ENCODE measurements at places on chromosomes 7 and 10. TPM values are rescaled to one million over a fixed set of nuclear protein-coding genes. Genes with fewer than 3 reads are reported as not detected.

Gene SLC35G1
- total RNA-seq: 4.7 TPM

DNA sequence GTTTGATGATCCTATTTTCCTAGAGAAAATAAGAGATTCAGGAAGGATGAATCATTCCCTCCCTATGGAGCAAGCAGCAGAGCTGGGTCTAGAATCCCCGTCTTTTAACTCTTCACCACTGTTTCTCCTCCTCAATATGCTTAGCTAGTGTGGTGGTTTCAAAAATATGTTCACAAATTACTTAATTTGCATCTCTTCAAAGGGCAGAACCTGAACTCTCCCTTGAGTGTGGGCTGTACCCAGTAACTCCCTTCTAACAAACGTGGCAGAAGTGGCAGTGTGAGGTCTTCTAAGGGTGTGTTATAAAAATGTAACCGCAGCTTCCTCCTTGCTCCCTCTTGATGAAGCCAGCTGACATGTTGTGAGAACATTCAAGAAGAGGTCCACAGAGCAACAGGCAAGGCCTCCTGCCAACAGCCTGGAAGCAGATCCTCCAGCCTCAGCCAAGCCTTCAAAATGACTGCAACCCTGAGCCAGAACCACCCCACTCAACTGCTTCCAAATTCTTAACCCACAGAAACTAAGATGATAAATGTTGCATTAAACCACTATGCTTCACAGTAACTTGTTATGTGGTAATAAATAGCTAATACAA lies 36.6 kb downstream of the SRPK2 start:
- no peak for DNase-seq

DNA sequence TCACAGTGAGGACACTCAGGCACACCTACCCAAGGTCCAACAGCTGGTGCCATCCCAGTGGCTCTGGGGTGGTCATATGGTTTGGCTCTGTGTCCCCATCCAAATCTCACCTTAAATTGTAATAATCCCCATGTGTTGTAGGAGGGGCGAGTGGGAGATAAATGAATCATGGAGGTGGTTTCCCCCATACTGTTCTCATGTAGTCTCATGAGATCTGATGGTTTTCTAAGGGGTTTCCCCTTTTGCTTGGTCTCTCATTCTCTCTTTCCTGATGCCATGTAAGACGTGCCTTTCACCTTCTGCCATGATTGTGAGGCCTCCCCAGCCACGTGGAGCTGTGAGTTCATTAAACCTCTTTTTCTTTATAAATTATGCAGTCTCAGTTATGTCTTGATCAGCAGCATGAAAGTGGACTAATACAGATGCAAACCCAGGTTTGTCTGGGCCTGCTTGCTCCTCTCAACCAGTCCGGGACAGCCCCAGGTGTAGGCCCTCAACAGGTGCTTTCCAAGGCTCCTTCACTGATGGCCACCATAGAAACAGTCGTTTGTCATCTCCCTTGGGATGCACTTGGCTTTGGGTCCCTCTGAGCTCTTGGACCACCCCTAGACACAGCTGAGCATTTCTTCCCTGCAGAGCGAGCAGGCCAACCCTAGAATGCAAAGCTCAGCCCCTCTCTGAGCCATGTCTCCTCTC lies 101.3 kb upstream of the CTBP2 start:
- DNase-seq: no peak

DNA sequence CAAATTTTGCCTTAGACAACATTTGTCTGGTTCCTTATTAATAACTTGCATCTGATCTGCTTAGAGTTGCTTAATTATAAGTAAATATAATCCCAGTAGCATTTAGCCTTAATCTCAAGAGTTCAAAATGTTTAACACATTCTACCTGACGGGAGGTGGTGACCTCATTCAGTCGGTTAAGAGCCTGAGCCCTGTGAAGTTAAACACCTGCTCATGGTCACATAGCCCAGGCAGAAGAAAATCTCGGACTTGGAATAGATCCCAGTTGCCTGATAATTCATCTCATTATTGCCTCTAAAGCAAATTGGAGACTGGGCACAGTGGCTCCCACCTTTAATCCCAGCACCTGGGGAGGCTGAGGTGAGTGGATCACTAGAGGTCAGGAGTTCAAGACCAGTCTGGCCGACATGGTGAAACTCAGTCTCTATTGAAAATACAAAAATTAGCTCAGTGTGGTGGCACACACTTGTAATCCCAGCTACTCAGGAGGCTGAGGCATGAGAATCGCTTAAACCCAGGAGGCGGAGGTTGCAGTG lies 18.6 kb upstream of the ASCC1 start:
- no peak for DNase-seq

DNA sequence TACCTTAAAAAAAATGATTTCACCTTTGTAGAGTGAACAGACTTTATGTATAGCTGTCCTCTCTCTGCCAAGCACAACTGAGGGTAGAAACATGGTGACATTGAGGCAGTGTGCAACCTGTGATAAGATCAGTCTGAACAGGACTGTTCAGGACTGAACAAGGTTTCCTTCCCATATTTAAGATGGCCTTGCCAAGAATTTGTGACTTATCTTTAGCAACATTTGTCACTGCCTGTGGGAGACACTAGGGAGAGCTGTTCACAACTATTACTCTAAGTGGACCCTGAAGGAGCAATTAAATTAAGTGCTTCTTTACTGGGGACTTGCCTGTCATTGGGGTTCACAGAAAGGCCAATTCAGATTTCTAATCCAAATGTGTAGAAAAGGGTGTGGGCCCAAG lies 6.7 kb downstream of the OR13A1 start:
- no peak for DNase-seq

DNA sequence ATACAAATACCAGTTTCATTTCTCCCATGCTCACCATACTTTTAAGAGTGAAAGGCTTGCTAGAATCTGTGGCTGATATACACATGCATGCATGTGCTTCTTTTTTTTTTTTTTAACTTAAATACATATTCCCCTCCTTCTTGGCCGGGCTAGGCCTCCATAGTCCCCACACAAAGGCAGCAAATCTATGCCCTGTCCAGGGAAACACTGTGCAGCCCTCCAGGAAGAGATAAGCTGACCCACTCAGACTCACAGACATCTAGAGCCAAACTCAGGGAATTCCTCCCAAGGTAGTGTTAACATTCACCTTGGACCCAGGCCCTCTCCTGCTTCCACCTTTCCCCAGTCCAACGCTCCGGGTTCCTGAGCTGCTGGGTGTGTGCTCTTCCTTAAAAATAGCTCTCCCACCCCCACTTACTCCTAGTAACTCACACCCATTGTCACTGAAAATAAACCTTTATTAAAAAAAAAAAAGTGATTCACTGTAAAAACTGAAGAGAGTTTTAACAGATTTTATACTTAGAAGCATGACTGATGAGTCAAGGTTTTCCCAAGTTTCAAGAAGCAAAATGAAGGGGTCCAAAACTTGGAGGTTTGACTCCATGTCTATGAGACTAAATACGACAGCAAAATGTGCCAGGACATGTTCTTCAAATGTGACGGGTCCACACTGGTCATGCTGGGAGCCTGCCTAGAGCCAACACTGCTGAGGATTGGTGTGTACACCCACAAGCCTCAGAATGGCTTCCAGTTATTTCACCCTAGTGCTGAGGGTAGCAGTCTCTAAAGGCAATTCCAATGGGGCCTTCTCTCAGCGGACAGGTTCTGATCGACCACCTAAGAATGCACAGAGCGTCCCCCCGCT lies 159.5 kb downstream of the GLI3 start:
- DNase-seq: no peak

DNA sequence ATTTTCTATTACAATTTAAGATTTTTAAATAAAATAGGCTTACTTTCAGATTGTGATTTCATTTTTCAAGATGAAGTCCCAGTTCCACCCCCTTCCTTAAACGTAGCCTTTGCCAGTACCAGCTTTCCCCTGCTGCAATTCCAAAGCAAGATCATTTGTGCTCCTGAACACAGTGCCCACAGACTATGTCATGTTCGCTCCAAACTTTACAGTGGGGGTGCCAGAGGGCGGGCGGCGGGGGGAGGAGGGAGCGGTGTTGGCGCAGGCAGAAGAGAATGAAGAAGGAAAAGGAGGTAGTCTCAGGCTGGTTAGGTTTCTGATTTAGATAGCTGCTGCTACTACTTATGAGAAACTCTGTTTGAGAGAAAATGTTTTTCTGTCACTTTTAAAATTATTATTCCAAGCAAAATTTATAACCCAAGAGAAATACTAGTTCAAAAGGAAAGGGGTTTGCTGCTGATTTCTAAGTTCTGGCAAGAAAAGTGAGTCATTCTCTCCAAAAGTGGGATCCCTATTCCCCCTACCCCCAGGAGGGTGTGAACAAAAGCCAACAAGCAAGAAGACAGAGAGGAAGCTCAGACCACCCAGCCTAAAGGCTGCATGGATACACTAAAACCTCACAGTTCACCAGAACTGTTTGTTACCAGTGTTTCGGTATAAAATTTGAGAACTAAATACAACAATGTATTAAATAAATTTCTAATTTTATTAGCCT lies 109.6 kb downstream of the SRPK2 start:
- DNase-seq: no peak

Gene PPP1R17
- not detected for total RNA-seq

- no peak for DNase-seq
Measured at GRCh38 chr10:50622706-50623662, 772 bp downstream of the SGMS1 start.

- no peak for DNase-seq
Measured at GRCh38 chr7:158133057-158133456, 454.6 kb downstream of the PTPRN2 start.

DNA sequence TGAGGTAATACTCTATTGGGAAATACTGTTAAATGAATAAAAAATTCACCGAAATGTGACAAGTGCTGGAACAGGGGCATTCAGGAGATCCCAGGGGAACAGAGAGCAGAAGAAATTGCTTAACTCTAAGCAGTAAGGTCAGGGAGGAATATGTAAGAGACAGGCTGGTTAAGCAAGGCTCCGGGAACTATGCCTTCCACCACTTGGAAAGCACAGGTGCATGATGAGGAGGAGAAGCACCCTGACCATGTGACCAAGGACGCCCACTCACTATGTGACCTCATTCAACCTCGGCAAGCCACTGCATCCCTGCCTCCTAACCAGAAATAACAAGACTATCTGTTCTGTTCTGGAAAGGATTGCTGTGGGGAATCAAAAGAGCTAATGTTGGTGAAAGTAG lies 218.4 kb downstream of the ELMO1 start:
- no peak for DNase-seq

DNA sequence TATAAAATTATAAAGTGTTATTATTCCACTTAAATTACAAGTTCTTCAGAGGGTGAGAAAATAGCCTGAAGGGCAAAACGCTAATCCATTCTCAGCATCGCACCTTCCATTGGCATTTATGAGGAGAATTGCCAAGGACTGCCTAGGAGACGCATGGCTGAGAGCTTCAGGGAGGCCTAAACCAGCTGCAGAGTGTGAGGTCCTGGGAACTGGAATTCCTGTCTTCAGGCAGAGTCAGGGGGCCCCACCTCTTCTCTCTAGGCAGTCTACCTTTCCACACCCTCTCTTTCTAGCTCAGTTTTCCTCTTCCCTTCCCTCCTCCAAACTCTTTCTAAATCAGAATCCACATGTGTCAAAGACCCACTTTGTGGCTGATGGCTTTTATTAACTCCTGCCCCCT lies 35.3 kb downstream of the LRRC72 start:
- DNase-seq: no peak

- DNase-seq: no peak
Measured at GRCh38 chr7:73841689-73842066, 638 bp downstream of the METTL27 start.

Gene NYAP1
- 0.72 TPM for total RNA-seq

DNA sequence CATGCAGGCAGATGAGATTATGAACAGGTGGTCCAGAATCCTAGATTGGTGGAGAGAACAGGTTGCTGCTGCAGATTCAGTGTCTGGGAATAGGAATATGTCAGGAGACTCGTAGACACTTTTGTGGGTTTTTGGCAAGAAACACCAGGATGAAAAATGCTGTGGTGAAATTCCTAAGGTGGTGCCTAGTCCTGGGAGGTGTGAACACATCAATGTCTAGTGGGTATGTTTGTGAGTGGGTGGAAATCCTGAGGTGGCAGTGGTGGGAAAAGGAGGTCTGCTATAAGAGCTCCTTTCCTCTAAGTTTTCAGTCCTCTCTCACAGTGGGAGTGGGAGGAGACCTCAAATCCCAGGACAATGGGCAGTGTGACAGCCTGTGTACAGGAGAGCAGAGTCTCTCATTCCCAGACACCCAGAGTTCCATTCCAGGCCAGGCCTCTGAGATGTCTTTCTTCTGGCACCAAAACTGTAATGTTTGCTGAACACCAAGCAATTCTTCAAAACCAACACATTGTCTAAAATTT lies 5.1 kb downstream of the ERV3-1 start:
- no peak for DNase-seq

Gene MYL7
- not detected for total RNA-seq
